Mononuclear cell (primary cell): ENCODE measurements at places on chromosomes 2 and 18. TPM values are rescaled to one million over a fixed set of nuclear protein-coding genes. Genes with fewer than 3 reads are reported as not detected.

AFF3 gene
- 21.9 TPM for total RNA-seq

ZRANB3 gene
- 3.5 TPM for total RNA-seq

ACADL gene
- not detected for total RNA-seq

EGR4 gene
- total RNA-seq = 0.52 TPM

CACNB4 gene
- 0.84 TPM for total RNA-seq

ARHGAP15 gene
- total RNA-seq = 334 TPM

UNC80 gene
- total RNA-seq = not detected

CFC1 gene
- not detected for total RNA-seq

CCDC74B gene
- total RNA-seq = 0.10 TPM

DTNA gene
- total RNA-seq = 0.31 TPM

RAB27B gene
- total RNA-seq = 14.3 TPM

ANAPC1 gene
- 53.3 TPM for total RNA-seq

DNAJC5G gene
- not detected for total RNA-seq

PJVK gene
- total RNA-seq = 1.2 TPM

PXDN gene
- total RNA-seq = 0.94 TPM

BMP10 gene
- not detected for total RNA-seq

AMER3 gene
- not detected for total RNA-seq

SH3RF3 gene
- 2.2 TPM for total RNA-seq

MTCL1 gene
- total RNA-seq = 0.63 TPM

PROM2 gene
- 0.31 TPM for total RNA-seq

SCG2 gene
- 0.42 TPM for total RNA-seq

TUBB8B gene
- not detected for total RNA-seq

C2orf66 gene
- total RNA-seq = not detected

CNOT11 gene
- 53.5 TPM for total RNA-seq

NAT8 gene
- total RNA-seq = not detected

FSHR gene
- total RNA-seq = not detected

STARD7 gene
- total RNA-seq = 96.8 TPM

ASB18 gene
- total RNA-seq = not detected

LYG1 gene
- total RNA-seq = 0.52 TPM

ITGA4 gene
- 138 TPM for total RNA-seq

EFR3B gene
- under 0.01 TPM for total RNA-seq

FBXO15 gene
- total RNA-seq = 0.63 TPM

NEB gene
- 2.0 TPM for total RNA-seq

FAM110C gene
- 0.52 TPM for total RNA-seq

GREB1L gene
- under 0.01 TPM for total RNA-seq

CHN1 gene
- 3.0 TPM for total RNA-seq

SERPINE2 gene
- total RNA-seq = 2.5 TPM

RIT2 gene
- not detected for total RNA-seq

KLHL41 gene
- 0.10 TPM for total RNA-seq

CD8B gene
- total RNA-seq = 41.9 TPM

GCKR gene
- total RNA-seq = not detected

RAD51AP2 gene
- not detected for total RNA-seq

ZAP70 gene
- total RNA-seq = 137 TPM

STEAP3 gene
- 1.5 TPM for total RNA-seq

FTCDNL1 gene
- total RNA-seq = 1.7 TPM

ABCG5 gene
- total RNA-seq = not detected

CD302 gene
- 64.3 TPM for total RNA-seq

SGPP2 gene
- 0.94 TPM for total RNA-seq

NPPC gene
- not detected for total RNA-seq

PIEZO2 gene
- 0.21 TPM for total RNA-seq

SLC9A4 gene
- under 0.01 TPM for total RNA-seq

TRIM43 gene
- not detected for total RNA-seq

GPR55 gene
- total RNA-seq = 1.2 TPM

ITGB6 gene
- not detected for total RNA-seq

ANKRD30B gene
- total RNA-seq = not detected

TLX2 gene
- 0.10 TPM for total RNA-seq

RTN4 gene
- total RNA-seq = 76.5 TPM
